ENCODE measurements at places on chromosomes 4 and X.

DNA sequence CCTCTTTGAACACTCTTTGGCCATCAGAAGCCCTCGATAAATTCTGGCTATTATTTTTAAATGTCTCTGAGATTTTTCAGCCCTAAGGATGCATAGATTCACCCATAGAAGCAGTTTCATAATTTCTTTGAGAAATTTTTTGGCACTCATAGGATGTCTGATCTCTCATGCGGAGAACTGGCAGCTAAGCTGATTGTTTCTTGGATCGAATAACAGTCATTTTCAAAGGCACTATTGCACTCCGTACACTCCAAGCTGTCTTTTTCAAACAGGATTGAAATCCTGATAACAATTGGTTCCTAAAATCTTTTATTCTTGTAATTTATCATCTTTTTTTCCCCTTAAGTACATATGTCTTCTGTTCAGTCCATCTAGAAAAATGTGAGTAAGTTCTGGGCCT is 411.9 kb downstream of the SPOCK3 start:
- DNase-seq = no peak

DNA sequence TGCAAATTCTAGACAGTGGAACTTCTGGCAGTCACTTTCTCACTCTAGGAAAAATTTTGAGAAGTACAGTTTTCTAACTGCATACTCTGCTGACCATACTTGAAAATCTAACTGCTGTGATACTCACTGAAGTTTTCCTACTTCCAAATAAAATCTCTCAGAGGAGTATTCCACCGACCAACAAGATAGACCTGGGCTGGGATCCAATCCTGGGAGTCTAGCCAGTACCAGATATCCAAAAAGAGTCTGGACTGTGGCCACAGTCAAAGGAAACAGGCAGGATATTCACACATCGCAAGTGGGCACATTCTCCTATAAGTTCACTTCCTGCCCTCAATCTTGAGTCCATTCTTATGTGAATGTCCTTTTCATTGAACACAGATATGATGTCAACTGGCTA is 1138.7 kb upstream of the PCDH7 start:
- no peak for DNase-seq

DNA sequence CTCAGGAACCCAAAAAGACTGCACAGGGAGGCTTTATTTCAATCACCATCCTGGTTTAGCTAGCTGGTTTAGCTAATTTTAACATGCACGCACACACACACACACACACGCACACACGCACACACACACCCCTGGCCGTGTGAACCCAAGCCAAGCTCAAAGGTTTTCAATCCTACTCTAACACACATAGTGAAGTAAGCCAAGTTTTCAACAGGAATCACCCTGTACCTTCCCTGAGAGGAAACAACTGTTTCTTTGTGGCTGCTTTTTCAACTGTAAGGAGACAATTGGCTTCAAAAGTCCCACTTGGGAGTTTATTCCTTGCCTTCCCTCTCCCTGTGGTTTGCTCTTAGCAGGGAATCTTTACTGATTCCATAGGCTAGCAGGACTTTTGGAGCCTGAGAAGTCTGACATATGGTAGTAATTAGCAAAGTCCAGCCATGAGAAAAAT is 98.9 kb upstream of the BMP3 start:
- DNase-seq = no peak

DNA sequence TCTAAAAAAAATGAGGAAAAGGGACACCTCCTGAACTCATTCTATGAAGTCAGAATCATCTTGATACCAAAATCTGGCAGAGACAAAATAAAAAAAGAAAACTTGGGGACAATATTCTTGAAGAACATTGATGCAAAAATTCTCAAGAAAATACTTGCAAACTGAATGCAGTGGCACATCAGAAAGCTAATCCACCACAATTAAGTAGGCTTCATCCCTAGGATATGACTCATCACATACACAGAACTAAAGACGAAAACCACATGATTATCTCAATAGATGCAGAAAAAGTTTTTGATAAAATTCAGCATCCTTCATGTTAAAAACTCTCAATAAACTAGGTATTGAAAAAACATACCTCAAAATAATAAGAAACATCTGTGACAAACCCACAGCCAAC is 98.3 kb downstream of the FAM47B start:
- DNase-seq = no peak

DNA sequence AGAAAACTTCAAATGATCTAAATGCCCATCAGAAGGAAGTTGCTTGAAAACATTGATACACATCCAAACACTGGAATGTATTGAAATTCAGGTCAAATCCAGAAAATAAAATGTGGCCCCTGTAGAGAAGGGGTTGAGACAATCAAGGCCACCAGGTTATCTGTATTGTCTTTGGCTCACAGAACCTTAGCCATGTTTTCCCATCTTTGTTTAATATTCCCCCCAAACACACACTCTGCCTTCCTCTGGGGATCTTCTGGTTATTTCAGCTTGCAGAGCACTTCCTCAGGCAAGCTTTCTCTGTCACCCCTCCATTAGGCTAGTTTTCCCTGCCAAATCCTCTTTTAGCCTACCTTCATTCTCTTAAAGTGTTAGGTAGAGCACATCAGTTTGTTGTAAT is 30.5 kb downstream of the PAGE2 start:
- DNase-seq = no peak

- peak; percentile 79 for DNase-seq
These were observed 276.0 kb downstream of the HS3ST1 start for GRCh38 chr4:11152684-11153083.

DNA sequence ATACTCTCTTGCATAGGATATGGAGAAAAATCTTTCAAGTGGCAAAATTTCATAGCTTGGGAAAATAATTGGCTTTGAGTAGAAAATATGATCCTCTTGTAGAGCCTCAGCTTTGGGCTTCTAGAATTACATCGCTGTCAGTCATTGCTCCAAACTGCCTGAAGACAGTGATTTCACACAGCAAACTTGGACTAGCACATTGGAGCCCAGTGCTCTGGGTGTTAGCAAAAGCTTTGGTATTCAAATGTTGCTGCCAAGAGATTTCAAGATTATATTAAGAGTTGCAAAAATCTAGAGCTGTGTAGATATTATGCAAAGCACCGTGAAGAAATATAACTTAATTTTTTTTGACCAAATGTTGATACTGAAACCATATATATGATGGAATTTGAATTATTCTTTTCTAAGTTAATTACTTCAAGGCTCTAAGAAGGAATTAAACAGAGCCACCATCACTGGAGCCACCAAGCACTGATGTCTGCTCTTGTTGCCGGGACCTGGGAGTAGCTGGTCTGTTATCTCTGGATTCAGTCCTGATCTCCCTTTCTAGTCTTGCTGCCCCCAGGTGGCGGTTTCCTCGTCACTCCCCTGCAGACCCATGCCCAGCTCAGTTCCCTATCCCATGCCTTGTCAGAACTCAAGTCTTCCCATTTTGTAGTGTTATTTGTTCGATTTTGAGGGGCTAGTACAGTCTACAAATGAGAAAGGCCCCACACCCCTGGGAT is 260.7 kb upstream of the SFRP2 start:
- no peak for DNase-seq

GRCh38 chr4:86376850-86377249 is 17.0 kb upstream of the MAPK10 start:
- DNase-seq = no peak

DNA sequence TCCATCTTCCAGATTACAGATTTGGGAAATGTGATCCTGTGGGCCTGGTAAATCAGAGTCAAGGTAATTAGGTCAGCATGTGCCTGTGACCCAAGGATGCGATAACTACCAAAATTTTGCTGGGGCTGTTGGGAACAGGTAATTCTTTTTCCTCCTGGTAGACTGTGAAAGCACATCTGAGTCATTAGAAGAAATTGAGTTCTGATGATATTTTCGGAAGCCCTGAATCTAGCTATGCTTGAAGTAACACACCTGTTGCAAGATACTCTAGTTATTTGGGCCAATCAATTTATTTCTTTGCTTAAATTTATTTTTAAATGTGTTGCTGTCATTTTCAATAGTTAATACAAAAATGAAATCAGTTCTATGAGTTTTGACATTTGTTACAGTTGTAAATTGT is 903.6 kb downstream of the RPA4 start:
- DNase-seq = no peak

DNA sequence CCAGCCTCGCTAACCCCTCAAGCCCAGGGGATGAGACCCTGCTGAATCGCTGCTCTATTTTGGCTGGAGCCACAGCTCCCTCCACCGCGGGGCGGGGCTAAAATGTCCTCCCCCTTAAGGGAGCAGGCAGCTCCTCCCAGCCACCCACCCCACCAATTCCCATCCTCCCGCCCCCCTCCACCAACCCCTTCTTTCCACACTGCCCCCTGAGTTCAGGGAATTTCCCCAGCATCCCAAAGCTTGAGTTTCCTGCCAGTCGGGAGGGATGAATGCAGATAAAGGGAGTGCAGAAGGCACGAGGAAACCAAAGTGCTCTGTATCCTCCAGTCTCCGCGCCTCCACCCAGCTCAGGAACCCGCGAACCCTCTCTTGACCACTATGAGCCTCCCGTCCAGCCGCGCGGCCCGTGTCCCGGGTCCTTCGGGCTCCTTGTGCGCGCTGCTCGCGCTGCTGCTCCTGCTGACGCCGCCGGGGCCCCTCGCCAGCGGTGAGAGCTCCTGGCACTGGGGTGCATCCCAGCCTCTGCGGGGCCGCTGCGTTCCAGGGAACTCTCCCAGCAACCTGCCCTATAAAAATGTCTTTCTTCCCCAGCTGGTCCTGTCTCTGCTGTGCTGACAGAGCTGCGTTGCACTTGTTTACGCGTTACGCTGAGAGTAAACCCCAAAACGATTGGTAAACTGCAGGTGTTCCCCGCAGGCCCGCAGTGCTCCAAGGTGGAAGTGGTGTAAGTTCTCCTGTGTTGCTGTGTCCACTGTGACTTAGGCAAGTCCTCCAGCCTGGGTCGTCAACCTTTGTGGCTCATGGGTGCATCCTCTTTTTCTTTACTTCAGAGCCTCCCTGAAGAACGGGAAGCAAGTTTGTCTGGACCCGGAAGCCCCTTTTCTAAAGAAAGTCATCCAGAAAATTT is at the start of gene CXCL6:
Gene CXCL6, plus strand, starts transcription at position 306 of the 907 bp plus-strand sequence. Its CDS starts 73 bp downstream, at position 379.
- no peak for DNase-seq

- no peak for DNase-seq
These were observed 5.4 kb downstream of the TBC1D1 start for GRCh38 chr4:37896206-37896860.

DNA sequence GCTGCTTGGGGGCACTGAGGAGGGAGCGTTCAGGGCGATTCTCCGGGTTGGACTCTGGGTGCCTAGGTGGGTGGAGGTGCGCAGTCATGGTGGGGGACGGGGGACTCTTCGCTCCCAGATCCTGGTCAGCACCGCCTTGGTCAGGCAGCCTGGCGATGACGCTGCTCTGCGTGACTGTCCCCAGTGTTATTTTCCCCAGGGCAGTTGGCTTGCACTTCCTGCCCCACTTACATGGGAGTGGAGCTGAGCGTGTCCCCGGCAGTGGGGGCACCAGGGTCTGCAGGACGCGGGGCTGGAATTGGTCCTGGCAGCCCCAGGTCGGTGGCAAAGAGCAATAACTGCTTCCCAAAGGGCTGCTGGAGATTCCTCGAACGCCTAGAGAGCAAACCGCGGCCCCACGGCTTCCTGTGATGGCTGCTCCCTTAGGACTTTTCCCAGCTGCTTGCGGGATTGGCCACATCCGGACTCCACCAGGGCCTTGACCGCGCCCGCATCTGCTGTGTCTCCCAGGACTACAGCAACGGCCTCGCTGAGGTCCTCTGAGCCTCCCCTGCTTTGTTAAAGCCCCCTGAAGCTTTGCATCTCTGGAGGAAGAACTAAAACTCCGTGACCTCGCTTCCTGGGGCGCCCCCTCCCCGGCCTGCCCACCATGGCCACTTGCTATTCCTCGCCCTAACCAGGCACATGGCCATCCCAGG is 35.3 kb upstream of the GPR78 start:
- no peak for DNase-seq

GRCh38 chr4:107164962-107165475 is 128.9 kb upstream of the DKK2 start:
- no peak for DNase-seq

DNA sequence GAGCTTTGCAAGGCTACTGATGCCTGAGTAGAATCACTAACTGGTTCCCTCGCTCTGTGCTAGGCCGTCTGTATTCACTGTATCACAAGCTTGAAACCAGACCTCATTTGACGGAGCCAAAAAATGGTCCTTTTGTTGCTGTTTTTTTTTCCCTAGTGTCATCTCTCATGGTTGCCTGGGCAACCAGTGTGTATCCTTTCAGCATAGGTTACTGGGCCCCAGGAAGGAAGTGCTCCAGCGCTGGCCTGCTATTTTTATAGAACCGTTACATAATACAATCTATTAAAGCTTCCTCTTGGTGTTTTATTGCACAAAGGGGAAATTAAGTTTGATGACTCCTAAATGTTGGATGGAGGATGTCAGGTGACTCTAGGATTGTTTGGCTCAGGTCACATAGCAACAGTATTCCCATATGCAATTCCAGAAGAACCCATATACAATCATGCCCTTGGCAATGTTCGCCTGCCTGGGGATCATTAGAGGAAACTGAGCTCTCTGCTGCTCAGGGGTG is 220.4 kb downstream of the SPRY1 start:
- DNase-seq = peak; percentile 80

- no peak for DNase-seq
These were observed 39.8 kb downstream of the GRIA3 start for GRCh38 chrX:123223859-123224258.

GRCh38 chr4:183094393-183095198 is 4.5 kb upstream of the WWC2 start:
- no peak for DNase-seq

- no peak for DNase-seq
These were observed 21.2 kb upstream of the DHRSX start for GRCh38 chrX:2521927-2522386.

DNA sequence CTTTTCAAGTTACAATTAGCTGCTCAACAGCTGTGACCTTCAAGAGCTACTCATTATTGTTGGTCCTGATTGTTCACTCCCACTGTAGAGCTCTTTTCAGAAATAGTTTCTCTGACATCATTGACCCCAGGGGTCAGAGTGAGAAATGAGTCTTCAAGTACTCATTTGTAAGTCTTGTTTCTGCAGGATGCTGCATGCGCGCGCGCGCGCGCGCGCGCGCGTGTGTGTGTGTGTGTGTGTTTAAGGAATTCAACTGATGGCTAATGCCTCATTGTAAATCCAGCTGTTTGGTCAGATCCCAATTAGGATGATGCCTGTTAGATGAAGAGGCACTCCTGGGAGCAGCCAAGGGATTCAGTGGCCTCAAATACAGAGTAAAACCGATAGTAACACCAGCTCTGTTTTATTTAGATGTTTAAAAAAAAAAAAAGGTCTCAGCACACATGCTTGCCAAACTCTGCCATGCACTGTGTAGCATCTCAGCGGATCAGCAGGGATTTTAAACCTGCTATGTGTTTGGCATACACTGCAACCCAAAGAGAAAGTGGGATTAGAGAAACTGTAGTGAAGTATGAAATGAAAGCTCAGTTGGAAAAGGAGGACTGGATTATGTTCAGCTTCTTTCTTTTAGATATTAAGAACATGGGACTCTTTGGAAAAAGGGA is 332.3 kb downstream of the ADGRL3 start:
- DNase-seq = no peak

GRCh38 chr4:177008836-177009501 is 216.2 kb upstream of the VEGFC start:
- no peak for DNase-seq

GRCh38 chr4:5893004-5893580 is at the start of gene CRMP1:
Gene CRMP1, minus strand, starts transcription at chr4:5893086. Its CDS starts 117 bp downstream, at chr4:5892969.
- no peak for DNase-seq

GRCh38 chr4:52841682-52842456 is 20.2 kb upstream of the RASL11B start:
- no peak for DNase-seq

- no peak for DNase-seq
These were observed 21.5 kb downstream of the RXFP1 start for GRCh38 chr4:158543191-158543590.
